ENCODE measurements at places on chromosomes 7 and 10.

DNA sequence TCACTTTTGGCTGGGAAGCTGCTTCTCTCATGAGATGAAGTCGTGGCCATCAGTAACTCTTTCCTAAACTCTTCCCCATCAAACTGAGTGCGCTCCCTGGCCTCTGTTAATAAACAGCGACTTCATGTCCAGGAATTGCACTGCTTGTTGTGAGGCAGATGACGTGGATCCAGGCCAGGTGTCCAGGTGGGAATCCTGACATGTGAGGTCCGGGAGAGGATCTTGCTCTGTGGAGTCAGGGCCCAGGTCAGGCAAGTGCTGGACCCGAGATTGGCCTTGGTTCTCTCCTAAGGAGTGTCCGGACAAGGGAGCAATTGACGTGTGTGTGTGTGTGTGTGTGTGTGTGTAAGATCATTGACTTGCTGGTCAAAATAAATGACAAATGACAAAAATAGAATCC is 362.7 kb downstream of the GLRX3 start:
- no peak for DNase-seq

GRCh38 chr7:137961200-137962177 is 40.4 kb downstream of the CREB3L2 start:
- peak; percentile 33 for DNase-seq

DNA sequence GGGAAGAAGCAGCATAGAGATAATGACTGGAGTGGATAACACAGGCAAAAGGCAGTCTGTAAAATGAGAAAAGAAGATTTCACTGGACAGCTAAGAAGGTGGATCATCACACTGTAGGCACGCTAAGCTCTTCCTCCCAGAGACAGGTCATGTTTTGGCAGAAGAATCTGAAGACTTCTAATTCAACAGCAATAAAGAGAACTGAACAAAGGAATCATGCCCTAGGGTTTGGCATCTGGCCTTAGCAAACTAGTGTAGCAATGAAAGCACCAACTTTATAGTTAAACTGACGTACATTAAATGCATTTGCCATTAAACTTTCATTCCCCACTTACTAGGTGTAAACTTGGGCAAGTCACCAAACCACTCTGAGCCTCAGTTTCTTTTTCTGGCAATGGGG is 84.4 kb upstream of the SEM1 start:
- DNase-seq: no peak

DNA sequence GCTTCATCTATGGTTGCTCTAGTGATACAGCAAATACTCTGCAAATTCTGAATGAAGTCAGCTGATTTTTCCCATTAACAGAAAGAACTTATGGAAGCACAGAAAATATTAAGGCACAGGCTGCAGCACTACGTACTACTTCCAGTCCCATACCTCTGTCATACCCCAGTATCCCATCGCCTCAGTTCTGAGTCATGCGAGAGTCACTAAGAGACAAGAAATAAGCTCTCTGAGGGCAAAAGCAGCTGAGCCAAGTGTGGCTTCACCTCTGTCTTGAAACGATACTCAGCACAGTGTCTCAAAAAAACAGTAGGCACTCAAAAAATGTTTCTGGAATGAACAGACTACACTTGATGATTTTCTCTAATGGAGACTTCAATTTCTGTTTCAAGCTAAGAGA is 48.2 kb downstream of the EZH2 start:
- no peak for DNase-seq

DNA sequence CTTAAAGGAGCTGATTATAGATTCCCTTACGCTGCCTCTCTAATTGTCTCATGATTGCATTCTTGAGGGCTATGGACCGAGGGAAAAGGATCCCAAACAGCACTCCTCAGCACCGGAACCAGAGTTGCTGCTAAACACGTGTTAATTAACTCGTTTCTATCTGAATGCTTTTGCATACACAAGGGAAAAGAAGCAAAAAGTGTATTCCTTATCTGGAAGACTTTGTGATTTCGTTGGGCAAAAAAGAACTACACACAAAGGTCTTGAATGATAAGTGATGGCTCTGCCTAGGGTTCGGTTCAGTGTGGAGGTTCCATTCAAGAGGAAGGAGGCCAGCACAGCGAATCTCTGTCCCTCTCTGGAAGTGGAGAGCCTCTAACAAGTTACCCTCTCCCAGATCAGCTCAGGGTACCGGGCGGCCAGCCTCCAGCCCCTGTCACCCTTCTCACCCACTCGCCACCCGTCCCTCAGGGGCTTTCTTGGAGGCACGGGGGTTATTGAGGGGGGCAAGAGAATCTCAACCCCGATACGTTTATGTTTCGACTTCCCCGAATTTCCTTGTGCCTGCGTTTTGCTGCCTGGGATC is 515 bp upstream of the SLC4A2 start:
- DNase-seq: peak; percentile 28

- no peak for DNase-seq
These were observed 2.1 kb downstream of the BAIAP2L1 start for GRCh38 chr7:98398567-98399372.

- DNase-seq: no peak
These were observed 258.6 kb upstream of the NFE2L3 start for GRCh38 chr7:25893436-25893835.

DNA sequence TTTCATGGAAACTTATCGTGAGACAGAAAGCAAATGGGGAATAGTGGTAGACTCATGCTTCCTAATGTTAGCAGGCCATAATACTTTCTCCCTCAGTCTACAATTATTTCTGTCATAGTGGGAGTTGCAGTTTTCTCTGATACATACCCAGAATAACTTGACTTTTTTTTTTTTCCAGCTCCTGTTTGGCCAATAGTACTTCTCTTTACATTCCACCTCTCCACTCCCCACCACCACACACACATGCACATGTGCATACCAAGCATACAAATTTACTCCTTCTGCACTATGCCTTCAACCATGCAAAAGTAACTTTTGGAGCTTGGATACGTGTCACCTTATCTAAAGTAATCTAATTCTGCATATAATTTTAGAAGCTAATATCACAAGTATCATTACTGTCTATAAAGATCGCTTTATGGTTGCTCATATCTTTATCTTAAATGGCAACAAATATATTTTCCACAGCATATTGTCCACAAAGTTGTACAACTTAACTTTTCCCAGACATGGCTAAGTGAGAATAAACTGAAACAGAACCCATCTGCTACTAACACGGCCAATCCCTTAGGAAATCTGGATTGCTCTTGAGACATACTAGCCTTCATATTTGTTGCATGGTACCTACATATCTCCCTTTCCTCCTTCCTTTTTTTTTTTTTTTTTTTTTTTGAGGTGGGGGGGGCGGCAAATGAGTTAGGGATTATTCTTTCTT is 49.0 kb downstream of the TES start:
- DNase-seq: no peak

- DNase-seq: no peak
These were observed 44.8 kb upstream of the GLCCI1 start for GRCh38 chr7:7923818-7924217.

DNA sequence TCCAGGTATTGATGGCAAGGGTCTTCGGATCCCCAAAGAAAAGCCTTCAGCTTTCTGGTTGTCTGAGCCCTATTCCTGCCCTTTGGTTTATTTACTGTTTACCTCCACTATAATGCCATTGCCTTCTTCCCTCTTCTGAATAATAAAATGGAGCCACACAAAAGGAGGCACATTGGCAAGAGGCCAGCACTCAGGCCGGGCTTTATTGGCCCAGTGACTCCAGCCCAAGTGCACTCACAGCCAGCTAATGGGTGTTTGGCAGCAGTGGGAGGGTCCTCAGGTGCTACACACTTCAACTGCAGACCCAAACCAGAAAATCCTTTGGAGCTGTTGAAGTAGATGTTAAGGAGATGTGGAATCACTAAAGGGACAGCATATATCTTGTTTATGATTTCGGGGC is 336.0 kb downstream of the PLXNA4 start:
- no peak for DNase-seq

- DNase-seq: no peak
These were observed 9.7 kb downstream of the MIOS start for GRCh38 chr7:7576344-7576743.

DNA sequence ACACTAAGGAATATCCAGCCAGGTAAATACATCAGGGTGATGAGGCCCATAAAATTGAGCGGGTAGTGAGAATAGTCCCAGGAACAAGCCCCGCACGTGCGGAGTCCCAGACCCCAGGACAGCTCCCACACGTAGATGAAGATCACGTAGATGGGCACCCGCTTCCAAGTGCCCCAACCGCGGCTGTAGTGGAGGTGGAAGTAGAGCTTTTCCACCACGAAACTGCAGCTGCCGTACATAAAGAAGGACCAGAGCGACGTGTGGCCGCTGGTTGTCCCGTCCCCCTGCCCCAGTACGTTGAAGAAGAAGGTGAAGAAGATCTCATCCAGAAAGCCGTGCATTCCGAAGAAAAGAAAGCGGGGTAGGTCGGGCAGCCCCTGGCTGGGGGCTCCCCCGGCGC is 948 bp downstream of the TMEM229A start:
- DNase-seq: no peak

DNA sequence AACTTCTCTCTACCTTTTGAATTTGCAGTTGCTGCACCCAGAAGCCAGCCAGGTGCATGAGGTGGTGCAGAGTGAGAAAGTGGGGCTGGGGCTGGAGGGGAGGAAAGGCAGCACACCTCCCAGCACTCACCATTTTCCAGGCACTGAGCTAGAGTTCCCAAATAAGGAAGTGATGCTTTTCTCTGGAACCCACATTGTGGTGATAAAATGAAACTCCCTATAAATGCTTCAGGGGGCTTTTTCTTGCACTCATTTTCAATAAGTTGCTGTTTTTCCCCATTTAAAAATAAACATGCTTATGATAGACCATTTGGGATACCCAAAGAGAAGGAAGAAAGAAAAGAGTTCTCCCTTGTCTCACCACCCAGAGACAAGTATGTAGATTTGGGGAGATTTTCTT is 42.8 kb upstream of the TNS3 start:
- no peak for DNase-seq

- DNase-seq: no peak
These were observed 443.5 kb upstream of the ETV1 start for GRCh38 chr7:14432924-14433323.

- DNase-seq: no peak
These were observed 376.4 kb downstream of the NRG3 start for GRCh38 chr10:82251222-82251906.

- no peak for DNase-seq
These were observed 63.4 kb downstream of the VAX1 start for GRCh38 chr10:117074621-117075020.

DNA sequence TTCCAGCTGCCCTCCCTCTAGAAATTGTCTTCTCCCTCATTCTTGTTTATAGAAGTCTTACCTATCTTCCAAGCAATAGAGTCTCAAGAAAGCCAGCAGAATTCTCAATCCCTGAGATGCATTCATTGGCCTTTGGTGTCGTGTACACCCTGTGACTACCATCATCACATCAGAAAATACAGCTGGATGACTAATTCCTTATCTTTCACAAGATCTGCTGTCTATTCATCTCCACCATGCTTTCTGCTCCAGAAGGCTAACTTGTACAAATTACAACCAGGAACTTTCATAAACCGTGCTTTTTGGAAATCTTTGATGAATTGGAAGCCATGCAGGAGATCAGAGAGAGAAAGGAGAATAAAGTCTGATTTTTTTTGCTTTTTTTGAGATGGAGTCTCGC is 1062.9 kb upstream of the GHITM start:
- DNase-seq: no peak

DNA sequence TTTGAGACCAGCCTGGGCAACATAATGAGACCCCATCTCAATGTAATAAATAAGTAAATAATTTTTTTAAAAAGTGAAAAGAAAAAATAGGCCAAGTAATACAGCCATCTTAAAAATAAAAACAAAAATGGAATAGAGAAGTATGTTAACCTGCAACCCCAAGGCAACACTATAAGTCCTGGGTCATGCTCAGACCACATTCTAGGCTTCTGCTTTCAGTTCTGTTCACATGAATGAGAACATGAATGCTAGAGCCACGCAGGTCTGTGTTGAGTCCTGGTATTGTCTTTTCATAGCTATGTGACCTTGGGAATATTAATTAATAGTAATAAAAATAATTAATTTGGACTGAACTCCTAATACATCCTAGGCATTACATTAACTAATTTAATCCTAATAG is 284.0 kb downstream of the AUTS2 start:
- no peak for DNase-seq

- DNase-seq: no peak
These were observed 60.1 kb upstream of the CARD11 start for GRCh38 chr7:3103614-3104398.

DNA sequence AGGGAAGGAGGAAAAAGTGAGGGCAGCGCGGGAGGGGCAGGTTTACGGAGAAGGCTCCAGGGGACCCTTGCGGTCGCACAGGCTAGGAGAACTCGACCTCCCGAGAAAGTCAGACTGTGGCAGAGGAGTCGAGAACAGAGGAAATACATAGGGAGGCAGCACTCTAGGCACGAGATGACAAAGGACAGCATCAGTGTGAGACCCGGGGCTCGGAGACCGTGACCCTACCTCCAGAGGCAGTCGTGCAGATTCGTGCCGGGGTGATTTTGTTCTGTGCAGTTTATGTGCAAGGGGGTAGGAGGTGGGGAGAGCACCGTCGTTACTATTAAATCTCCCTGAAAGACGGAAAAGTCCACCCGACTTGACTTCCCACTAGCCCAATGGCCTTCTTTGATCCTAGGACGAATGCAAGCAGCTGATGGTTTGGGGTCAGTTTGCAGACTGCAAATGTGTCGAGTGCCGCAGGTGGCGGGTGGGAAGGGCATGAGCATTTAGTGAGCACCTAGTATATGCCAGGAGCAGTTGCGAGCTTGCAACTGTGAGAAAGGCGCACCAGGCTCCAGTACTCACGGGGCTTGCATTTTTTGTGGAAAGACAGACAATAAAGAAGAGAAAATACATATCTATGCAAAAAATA is 674 bp upstream of the OSBPL3 start:
- peak; percentile 54 for DNase-seq

DNA sequence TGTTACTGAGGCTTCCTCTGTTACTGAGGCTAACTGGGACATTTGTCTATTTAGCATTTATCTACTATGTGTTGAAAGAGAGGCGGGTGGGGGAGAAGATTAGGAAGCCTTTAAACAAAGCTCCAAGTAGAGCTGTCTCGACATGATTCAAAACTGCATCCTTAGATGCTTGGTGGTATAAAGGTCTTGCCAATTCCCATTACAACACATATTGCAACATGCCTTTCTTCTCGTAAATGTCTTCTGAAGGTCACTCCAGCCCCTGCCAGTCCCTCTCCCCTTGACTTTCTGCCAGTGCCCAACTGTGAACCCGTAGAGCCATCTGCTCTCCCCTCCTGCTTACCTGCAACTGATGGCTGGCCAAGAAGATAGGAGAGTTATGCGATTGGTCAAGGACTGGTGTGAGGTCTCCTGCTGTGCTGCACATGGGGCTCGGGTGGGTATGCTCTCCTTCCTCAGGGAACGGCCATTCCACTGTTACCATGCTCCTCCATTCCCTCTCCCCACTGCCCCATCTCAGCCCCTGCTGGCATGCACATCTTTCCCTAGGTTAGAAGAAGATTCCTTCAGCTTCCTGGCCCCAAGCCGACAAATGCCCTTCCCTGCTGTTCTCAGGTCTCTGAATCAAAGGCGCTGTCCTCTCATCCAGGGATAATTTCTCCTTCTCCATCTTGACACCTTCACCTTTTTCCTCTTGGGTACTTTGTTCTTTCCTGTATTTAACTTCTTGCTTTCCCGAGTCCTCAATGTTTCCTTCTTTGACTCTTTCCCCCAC is 43.6 kb upstream of the ZNF32 start:
- DNase-seq: no peak
